ENCODE measurements at places on chromosomes 16 and 17. TPM values are rescaled to one million over a fixed set of nuclear protein-coding genes. Genes with fewer than 3 reads are reported as not detected.
A peak's percentile ranks its signal among the peaks of the same experiment; 100 is the strongest.

GRCh38 chr16:2485811-2486507 lies 11.0 kb downstream of the TBC1D24 start:
- DNase-seq = no peak

DNA sequence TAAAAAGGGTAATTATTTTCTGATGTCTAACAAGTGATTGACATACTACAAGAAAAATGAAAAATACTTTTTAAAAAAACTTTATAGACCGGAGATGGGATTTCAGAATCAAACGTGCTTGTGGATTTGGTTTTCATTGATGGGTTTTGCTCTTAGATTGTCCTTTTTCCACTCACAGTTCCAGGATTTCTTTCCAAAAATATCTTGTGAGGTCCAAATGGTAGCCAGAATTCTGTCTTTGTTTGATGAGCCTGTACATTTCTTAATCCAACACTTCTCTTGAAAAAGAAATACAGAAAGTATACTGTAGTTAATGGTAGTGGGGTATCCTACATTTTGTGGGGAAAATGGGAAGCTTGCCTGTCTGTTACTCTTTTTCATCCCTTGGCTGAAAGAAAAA lies 329.3 kb downstream of the KCNJ2 start:
- no peak for DNase-seq

GRCh38 chr17:27239046-27239445 lies 54.9 kb upstream of the WSB1 start:
- DNase-seq = no peak

DNA sequence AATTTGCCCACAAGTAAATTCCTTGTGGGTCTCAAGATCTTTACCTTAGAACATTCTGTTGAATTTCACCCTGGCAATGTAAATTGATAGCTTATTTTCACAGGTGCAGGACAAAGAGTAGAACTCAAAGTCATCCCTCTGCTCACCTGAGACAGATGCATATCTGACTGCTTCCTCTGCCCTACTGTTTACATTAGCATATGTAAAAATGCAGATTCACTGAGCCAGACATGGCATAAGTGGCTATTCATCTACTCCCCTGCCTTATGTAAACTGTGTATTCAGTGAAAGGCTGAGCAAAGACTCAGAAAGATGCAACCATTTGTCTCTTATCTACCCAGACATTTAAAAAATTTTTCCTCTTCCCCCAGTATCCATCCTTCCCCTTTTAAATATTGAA lies 22.3 kb upstream of the MILR1 start:
- DNase-seq = no peak

DNA sequence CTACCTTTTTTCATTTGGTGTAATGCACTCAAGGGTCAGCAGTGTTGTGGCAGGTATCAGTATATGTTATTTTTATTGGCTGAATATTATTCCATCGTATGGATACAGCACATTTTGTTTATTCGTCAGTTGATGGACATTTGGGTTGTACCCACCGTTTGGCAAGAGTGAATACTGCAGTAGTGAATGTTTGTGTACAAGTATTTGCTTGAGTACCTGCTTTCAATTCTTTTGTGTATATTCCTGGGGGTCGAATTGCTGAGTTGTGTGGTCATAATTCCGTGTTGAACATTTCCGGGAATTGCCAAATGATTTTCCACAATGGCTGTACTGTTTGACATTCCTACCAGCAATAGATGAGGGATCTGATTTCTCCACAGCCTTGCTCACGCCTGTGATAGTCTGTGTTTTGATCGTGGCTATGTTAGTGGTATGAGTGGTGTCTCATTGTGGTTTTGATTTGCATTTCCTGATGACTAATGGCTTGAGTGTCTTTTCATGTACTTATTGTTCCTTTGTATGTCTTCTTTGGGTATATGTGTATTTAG lies 108.4 kb downstream of the OR1D5 start:
- no peak for DNase-seq

DNA sequence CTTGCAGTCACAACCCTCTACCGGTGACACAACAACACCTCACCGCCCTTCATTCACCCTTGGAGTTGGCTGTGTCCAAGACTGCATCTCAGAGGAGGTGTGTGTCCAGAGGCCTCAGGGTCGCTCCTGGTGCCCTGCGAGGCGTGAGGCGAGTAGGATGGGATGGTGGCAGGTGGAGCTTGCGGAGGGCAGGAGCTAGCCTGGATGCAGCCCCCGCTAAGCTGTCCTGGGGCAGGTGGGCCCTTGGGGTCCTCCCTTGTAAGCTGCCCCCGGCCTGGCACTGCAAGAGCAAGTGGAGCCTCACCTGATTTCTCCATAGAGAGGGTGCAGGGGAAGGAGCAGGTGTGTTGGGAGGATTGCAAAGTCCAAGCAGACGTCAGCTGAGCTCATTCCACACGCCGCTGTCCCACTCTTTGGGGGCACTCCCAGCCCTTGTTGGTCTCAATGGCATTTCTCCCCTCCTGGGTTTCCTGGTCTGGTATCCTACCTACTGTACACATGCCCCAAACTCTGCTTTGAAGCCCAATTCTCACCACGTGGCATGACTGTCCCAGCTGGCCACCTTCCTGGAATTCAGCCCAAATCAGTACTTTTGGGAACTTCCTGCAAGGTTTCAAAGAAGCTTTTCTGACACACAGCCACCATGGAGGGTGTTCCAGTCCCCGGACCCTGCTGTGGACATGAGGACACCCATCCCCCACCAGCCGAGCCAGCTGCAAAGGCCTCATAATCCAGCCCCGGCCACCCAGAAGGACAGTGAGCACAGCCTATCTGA lies 18.1 kb upstream of the ICAM2 start:
- no peak for DNase-seq

DNA sequence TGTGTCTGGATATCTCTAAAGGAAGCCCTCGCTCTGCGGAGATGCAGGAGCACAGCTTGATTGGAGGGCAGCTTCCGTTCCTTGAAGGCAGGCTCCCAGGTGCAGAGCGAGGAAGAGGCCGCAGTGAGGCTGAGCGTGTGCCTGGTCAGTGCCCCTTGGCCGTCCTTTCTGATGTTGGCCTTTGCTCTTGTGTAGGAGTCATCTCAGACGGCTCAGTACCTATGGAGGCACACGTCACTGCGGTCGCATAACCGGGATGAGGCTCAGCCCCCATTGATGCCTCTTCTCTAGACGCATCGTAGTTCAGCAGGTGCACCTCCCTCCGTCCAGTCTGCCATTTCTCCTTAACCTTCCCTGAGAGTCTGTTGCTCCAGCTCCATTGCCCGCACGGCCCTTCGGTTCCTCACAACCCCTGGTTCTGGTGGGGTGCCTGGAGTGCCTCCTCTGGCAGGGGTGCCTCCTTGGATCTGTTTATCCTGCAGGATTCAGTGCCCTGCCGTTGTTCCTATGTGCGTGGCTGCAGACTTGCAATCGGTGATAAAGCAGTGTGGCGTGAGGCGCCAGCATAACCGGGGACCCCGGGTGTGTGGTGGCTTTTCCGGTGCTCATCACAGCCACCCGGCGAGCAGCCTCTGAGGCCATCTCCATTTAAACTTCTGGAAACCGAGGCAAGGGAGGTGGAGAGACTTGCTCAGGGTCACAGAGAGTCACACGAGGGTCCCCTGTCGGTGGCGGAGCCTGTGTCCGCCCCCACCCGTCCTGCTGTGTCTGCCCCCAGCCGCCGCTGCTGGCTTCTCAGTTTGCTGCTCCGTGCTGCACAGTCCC lies 188.8 kb upstream of the CHMP6 start:
- no peak for DNase-seq

DNA sequence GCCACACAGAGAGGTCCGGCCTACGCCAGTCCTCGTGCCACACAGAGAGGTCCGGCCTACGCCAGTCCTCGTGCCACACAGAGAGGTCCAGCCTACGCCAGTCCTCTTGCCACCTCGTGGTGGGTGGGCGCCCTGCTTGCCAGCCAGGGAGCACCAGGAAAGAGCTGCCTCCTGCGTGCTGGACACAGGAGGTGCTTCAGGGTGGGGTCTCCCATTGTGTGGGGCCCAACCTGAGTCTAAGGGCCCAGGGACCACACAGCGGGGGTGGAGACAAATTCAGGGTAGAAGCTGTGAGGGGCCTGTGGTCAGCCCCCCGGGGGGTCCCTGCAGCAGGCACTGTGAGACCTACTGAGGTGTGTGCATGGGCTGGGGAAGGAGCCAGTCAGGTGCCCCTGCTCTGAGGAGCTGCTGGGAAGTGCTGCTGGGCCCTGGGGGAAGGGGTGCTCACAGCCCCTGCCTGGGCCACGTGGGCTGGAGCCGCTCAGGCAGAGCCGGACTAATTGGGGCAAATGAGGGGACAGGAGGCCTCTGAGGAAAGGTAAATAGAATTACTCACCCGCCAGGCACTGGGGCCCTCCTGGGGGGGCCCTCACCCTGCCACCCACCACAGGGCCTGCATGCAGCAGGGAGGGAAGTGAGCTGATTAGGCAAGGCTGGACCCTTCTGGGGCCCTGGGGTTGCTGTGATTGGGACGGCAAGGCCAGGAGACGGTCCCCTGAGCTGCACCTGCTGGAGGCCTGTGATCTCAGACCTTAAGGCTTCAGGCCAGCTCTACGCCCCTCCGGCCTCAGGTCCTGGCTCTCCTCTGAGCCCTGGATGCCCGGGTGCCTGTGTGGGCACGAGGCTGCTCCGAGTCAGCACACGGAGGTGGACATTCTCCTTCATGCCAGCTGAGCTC lies 11.0 kb downstream of the GCGR start:
- DNase-seq = no peak

DNA sequence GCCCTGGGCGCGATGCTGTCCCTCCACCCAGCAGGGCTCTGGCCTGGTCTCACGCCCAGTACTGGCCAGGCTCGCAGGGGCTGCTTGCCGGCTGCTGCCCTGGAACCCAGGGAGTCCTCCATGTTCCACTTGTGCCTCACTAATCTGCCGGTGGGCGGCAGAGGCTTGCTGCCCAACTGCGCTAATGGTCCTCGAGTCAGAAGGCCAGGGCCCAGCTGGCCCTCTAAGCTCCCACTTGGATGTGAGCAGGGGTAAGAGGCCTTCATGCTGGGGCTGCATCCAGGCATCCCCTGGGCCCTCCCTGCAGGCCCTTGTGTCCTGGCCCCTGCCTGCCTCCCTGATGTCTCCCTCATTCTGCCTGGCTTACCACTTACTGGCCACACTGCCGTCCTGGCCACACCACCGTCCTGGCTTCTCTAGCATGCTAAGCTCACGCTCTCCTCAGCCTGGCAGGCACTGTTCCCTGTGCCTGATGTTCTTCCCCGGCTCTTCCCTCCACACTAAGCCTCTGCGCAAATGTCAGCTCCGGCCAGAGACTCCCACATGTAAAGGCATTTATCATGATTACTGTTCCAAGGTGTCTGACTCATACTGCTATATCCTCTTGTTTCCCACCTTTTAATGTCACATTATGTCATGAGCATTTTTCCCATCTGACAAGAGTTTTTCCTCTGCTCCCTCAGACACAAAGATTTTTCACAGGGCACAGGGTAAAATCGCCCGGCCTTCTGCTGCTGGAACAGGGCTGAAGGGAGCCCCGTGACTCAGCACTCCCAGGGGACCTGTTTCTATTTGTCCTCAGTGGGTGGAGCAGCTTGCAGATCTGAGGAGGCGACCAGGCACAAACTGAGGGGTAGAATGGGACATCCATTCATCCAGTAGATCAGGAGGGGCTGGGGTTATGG lies 15.9 kb downstream of the B9D1 start:
- peak; percentile 81 for DNase-seq

GRCh38 chr17:42399121-42399520 lies 10.9 kb upstream of the STAT3 start:
- no peak for DNase-seq

DNA sequence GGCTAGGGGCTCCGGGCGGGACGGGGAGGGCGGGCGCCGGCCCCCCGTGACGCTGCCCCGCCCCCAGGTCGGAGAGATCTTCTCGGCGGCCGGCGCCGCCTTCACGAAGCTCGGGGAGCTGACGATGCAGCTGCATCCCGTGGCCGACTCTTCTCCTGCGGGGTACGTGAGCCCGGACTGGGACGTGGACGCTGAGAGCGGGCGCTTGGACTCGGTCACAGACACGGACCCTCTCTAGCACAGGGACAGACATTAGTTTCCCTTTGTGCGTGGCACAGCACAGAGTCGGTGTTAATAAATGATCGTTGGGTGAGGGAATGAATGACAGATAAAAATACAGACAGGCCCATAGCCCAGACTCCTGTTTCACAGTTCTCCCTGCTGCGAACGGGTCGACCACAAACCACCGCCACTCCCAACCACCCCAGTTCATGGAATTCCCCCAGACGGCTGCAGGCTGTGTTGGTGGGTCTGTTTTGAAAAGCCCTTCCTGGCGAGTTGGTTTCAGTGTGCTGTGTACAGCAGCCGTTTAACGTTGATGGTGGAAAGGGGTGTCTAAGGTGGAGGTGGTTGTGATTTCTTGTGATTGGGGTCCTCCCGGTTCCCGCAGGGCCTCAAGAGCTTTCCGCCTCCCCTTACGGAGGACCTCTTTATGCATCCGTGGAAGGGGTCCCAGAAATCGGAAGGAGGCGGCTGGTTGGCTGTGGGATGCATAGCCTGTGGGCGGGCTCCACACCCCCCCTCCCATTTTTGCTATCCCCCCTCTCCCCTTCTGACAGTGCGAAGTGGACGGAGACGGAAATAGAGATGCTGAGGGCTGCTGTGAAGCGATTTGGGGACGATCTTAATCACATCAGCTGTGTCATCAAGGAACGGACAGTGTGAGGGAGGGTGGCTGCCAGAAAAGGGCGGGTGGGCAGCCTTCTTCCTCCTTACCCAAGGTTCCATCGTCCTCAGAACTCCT lies 2.9 kb downstream of the RNASEK start:
- no peak for DNase-seq

GRCh38 chr16:49537924-49538459 lies 164.4 kb downstream of the C16orf78 start:
- DNase-seq = no peak

KRTAP3-2 gene
- 0.28 TPM for polyA plus RNA-seq

SLC38A8 gene
- polyA plus RNA-seq = not detected

SEZ6L2 gene
- polyA plus RNA-seq = 3.3 TPM

ULK2 gene
- 28.2 TPM for polyA plus RNA-seq

GPRC5C gene
- polyA plus RNA-seq = 46.6 TPM

TMIGD1 gene
- not detected for polyA plus RNA-seq

GLIS2 gene
- 25.8 TPM for polyA plus RNA-seq

EMP2 gene
- 81.3 TPM for polyA plus RNA-seq

Measured in hindlimb muscle (tissue), 1 donor.